Fibroblast of the conjunctiva (primary cell): ENCODE measurements at places on chromosomes 2 and 18.
A peak's percentile ranks its signal among the peaks of the same experiment; 100 is the strongest.

DNA sequence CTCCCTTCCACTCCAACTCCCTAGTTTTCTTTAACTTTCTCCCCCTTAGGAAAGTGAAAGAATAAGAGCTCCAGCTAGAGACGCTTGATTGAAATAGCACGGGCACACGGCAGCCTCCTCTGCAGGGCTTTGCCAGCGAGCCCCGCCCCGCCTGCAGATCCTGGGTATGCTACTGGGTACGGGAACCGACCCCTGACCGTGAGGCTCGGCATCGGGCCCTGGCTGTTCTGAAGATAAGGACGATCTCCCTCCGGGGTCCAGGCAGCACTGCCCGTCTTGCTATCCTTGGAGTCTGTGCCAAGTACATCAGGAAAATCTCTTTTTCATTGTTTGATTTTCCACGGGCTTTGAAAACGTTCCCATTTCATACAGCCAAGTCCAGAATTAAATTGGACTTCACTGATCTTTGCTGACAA is 284.5 kb downstream of the MTX2 start:
- DNase-seq, result peak; percentile 55

- DNase-seq, result no peak
Measured at GRCh38 chr2:46518861-46519260, 39.5 kb downstream of the TMEM247 start.

GRCh38 chr2:25387876-25388449 is 46.2 kb upstream of the DNMT3A start:
- DNase-seq, result no peak

GRCh38 chr2:235668782-235669181 is 174.9 kb downstream of the AGAP1 start:
- DNase-seq, result no peak

DNA sequence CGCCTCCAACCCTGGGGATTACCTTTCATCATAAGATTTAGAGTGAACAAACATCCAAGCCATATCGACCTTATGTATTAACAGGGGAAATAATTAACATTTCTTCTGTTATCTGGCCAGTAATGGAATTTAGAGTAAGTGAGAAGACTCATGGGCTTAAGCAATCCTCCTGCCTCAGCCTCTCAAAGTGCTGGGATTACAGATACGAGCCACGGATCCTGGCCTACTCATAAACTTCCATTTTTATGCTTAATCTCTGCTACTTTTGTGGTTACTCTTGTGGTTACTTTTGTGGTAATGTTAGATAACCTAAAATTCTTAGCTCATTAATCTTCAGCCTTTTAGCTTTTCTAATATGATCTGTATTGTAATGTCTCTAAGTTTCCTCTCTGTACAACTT is 159.3 kb upstream of the SLC8A1 start:
- no peak for DNase-seq
